ENCODE measurements at places on chromosomes 4 and X.

DNA sequence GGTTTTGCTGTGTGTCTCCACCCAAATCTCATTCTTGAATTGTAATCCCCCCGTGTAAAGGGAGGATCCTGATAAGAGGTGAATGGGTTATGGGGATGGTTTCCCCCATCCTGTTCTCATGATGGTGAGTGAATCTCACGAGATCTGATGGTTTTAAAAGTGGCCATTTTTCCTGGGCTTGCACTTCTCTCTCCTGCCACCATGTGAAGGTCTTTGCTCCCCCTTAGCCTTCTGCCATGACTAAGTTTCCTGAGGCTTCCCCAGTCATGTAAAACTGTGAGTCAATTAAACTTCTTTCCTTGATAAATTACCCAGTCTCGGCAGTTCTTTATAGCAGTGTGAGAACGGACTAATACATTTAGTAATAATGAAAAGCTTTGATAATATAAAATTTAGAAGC lies 46.9 kb downstream of the ANTXR2 start:
- DNase-seq = no peak

GRCh38 chr4:15836362-15836761 lies 58.2 kb downstream of the CD38 start:
- DNase-seq = no peak

GRCh38 chr4:48640225-48640624 lies 139.9 kb downstream of the FRYL start:
- DNase-seq = no peak

DNA sequence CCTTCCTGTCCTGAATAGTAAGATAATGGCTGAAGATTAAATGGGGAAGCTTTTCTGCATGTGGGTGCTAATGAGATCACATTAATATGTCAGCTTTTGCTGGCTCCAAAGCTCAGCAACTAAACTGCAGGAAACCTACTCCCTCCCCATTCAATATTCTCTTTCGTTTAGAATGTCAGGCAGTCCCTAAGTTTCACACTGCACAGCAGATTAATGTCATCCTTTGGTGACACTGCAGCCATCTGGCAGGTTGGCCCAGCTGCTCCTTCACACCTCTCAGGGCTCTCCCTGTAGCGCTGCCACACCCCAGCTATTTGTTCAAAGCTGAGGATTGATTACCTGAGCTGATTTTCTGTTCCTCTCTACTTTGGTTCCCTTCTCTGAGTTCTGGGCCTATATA lies 110.5 kb downstream of the KDR start:
- no peak for DNase-seq

- no peak for DNase-seq
These were observed 14.6 kb upstream of the SLC25A4 start for GRCh38 chr4:185128272-185129119.

GRCh38 chr4:41375561-41375960 lies 118.8 kb downstream of the UCHL1 start:
- DNase-seq = no peak

DNA sequence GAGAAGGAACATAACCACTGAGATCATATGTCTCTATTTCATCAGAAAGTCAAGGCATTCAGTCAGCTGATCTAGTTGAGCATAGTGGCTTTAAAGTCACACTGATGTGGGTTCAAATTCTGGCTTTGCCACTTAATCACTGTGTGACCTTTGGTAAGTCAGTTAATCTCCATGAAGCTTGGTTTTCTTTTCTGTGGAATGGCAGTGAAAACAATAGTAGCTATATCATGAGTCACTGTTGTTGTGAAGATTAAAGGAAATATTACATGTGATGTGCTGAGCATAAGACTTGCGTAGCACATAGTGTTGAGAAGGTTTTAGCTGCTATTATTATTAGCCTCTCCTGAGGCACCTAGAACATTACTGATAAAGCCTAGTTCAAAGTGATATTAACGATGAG lies 242.2 kb downstream of the FMR1NB start:
- no peak for DNase-seq

DNA sequence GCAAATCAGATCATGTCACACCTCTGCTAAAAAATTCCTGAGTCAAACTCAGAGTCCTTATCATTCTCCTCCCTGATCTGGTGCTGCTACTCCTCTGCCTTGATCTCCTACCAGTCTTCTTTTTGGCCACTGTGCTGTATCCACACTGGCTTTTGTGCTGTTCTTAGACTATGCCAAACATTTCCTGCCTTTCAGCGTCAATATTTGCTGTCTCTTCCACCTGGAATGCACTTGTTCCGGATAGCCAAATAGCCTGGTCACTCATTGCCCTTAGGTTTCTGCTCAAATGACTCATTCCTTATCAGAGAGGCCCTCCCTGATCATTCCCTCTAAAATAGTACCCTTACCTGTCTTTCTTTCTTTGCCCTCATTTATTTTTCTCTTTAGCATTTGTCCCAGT lies 24.4 kb upstream of the RP2 start:
- no peak for DNase-seq

- DNase-seq = no peak
These were observed 169.2 kb upstream of the RBPJ start for GRCh38 chr4:26151615-26152014.

DNA sequence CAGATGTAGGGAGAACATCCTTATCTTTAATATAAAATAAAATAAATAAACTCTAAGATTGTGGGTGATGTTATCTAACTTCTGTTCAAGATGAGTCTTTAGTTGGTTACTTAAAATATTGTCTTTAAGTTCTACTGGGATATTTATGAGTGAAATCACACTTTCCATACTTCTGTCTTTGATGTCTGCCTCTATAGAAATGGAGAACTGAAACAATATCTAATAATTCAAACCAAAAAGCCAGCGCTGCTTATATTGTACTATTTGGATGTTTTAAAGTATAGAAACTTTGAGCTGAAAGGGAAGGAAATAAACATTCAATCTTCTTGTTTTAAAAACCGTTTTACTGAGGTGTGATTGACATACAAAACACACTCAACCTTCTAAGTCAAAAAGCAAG lies 44.8 kb upstream of the RPS6KA3 start:
- no peak for DNase-seq

- no peak for DNase-seq
These were observed 61.9 kb upstream of the FAM47B start for GRCh38 chrX:34880656-34881055.

DNA sequence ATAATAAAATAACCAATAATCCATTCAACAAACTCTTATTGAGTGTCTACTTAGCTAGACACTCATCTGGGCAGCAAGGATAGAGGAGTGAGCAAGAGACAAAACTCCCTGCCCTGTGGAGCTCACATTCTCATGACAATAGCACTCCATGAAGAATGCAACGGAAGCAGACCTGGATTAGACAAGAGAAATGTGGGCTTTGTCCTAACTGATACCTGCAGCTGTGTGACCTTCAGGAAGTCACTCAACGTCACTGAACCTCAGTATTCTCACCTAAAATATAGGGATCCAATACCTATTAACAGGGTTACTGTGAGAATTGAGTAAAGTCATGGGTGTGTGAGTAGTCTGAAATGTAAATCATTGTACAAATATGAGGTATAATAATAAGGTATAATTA lies 61.2 kb downstream of the NDNF start:
- no peak for DNase-seq

DNA sequence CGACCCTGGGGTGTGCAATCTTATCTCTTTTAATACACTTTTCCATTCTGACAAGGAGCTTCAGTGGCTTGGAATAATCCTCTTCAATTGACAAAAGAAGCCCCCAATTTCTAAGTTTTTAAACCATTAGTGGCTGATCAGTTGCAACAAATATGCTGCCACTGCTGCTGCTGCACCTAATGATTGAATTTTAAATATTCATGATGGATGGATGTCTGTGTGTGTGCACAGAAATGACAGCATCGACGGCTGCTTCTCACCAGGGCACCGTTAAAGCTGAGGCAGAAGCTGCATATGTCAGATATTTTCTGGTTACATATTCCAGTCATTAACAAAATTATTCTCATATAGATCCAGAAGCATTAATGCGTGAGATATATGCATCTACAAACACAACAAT lies 182.4 kb downstream of the MGST2 start:
- no peak for DNase-seq

DNA sequence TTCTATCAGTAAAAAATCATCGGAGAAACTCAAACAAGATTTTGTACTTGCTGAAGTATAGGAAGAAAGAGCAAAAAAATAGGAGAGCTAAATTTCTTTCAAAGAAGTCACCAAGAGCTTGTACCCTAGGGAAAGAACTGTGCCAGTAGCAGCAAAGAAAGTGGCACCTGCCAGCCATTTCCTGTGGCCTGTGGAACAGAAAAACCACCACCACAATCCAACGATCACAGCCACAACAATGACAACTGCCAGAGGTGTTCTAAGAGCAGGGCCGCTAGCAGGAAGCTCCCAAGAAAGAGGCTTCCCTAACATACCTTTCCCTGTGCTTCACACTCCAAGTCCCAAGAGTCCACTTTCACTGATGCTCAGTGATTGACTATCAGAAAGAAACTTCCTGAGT lies 266.1 kb upstream of the GPC4 start:
- DNase-seq = no peak

DNA sequence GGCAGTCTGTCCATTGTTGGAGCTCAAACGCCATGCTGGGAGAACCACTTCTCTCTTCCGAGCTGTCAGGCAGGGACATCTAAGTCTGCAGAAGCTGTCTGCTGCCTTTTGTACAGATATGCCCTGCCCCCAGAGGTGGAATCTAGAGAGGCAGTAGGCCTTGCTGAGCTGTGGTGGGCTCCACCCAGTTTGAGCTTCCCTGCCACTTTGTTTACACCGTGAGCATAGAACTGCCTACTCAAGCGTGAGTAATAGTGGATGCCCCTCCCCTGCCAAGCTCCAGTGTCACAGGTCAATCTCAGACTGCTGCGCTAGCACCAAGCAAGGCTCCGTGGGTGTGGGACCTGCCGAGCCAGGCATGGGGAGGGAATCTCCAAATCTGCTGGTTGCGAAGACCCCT lies 145.7 kb downstream of the VSIG4 start:
- DNase-seq = no peak

DNA sequence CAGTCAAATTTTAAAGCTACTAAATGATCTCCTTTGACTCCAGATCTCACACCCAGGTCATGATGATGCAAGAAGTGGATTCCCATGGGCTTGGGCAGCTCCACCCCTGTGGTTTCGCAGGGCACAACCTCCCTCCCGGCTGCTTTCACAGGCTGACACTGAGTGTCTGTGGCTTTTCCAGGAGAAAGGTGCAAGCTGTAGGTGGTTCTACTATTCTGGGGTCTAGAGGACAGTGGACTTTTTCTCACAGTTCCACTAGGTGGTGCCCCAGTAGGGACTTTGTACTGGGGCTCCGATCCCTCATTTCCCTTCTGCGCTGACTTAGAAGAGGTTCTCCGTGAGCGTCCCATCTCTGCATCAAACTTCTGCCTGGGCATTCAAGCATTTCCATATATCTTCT lies 845.2 kb downstream of the PCDH18 start:
- no peak for DNase-seq

- no peak for DNase-seq
These were observed 239.7 kb upstream of the KLF3 start for GRCh38 chr4:38424151-38424871.

DNA sequence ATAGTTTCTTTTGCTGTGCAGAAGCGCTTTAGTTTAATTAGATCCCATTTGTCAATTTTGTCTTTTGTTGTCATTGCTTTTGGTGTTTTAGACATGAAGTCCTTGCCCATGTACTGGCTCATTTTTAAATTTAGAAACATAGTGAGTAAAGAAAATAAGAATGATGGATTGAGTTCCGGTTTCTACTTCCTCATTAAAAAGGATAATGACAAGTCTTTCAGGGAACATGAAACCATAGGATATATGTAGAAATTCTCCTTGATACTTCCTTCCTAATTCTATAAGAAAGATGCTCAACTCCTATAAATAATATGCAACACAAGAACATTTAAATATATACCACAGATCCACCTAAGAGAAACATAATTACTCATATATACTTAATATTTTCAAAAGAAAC lies 240.9 kb downstream of the BANK1 start:
- DNase-seq = no peak

- no peak for DNase-seq
These were observed 185.7 kb upstream of the TBL1X start for GRCh38 chrX:9279234-9279544.

GRCh38 chrX:153333266-153333665 lies 687 bp upstream of the ZNF275 start:
- no peak for DNase-seq

- DNase-seq = no peak
These were observed 932.6 kb downstream of the C4orf33 start for GRCh38 chr4:130028552-130028951.

- no peak for DNase-seq
These were observed 9.7 kb upstream of the SH3KBP1 start for GRCh38 chrX:19897091-19897490.

GRCh38 chr4:149605601-149606378 lies 209.9 kb downstream of the IQCM start:
- no peak for DNase-seq

DNA sequence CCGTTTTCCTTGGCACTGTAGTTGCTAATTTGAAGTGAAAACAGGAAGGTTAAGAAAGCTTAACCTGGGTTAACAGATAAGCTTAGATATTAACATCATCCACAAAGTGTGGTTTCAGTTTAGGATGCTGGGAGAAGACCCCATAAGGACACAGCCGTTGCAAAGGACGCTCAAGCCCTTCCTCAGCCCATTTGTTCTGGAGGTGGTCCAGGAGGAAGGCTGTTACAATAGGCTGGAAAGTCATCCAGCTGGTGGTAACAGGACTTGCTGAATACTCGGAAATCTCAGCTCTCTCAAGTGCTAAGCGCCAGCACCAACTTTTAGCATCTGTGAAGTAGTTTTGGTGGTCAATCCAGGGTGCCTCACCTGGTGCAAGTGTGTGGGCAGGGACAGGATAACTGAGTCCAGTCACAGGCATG lies 14.2 kb downstream of the CHST7 start:
- no peak for DNase-seq
